Stimulated activated CD8-positive, alpha-beta memory T cell treated with anti-CD3 and anti-CD28 coated beads, Interleukin-7, amount 100 ng/mL, for 48 hours (primary cell): ENCODE measurements at places on chromosomes 6 and 20.

DNA sequence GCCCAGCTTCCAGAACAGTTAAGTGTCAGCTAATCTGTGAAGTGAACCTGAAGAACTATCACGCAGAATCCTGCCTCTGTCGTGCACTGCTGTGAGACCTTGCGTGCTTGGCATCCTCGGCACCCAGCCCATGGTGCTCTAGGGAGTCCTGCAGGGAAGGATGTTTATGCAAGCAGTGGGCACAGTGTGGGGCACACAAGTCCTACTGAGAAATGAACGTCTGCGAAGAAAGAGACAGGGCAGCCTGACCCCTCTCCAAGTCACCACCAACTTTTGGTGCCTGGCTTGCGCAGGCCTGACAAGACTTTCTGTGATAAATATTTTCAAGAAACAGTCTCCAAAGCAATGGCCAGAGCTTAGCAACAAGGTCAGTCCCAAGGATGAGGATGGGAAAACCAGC lies 68.0 kb downstream of the MYH7B start:
- DNase-seq = no peak

GRCh38 chr20:1618479-1618878 lies 1.3 kb downstream of the SIRPB1 start:
- no peak for DNase-seq

GRCh38 chr6:146896062-146896813 lies 297.5 kb downstream of the ADGB start:
- DNase-seq = no peak

- DNase-seq = no peak
Measured at GRCh38 chr6:111477481-111477938, 5.5 kb downstream of the REV3L start.

- no peak for DNase-seq
Measured at GRCh38 chr6:111850295-111850937, 22.8 kb downstream of the FYN start.
